NCI-H2107 (cell line): ENCODE measurements at places on chromosomes 5 and 9.

DNA sequence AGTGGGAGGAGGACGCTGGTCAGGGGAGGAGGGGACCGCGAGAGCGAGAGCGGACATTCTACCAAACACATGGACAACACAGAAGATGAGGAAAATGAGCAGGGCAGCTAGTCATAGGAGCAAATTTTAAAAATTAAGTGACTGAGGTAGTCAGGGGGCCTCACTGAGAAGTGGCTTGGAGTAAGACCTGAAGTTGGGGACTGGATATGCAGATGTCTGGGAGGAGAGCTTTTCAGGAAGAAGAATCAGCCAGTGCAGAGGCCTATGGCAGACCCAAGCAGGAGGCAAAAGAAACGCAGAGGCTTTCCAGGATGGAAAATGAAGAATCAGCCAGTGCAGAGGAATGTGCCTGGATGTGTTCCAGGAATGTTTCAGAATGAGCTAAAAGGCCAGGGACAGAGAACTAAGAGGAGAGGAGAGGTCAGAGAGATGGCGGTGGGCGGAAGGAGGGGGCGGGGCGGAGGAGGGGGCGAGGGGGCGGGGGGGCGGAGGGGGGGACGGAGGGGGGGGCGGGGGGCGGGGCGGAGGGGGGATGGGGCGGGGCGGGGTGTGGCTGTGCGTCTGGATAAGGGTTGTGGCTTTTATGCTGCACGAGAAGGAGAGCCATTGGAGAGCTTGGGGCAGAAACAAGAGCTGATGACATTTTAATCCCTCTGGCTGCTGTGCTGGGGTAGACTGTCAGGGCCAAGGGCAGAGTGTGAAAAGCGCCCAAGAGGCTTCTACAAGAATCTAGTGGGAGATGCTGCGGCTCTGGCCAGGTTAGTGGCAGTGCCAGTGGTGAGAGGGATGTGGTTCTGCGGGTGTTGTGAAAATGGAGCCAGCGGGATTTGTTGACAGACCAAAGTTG, 129.6 kb downstream of the KCNIP1 start:
- DNase-seq, result no peak

GRCh38 chr9:81693671-81694378, 4.5 kb upstream of the TLE1 start:
- no peak for DNase-seq

DNA sequence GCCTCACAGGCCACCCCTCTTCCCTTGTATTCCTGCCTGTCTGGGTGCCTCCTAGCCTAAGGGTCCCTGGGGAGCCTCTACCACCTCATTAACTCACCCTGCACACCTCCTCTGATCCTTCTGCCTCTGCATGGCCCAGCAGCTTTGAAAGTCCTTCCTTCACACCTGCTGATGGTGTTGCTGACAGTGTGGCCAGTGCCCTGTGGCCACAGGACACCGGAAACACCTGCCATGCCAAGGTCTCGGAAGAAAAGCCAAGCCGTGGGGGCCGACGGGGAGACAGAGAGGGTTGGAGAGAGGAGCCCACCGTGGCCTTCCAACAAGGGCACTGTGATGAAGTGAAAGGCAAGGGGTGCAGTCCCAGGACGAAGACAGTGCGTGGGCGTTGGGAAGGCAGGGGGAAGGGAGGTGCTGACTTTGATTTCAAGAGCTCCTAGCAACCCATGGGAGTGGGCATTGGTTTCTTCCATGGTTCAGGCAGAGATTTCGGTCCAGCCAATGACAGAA, 4.1 kb downstream of the BTNL9 start:
- DNase-seq, result no peak

- DNase-seq, result no peak
Measured at GRCh38 chr5:83285661-83286398, 185.7 kb upstream of the VCAN start.

DNA sequence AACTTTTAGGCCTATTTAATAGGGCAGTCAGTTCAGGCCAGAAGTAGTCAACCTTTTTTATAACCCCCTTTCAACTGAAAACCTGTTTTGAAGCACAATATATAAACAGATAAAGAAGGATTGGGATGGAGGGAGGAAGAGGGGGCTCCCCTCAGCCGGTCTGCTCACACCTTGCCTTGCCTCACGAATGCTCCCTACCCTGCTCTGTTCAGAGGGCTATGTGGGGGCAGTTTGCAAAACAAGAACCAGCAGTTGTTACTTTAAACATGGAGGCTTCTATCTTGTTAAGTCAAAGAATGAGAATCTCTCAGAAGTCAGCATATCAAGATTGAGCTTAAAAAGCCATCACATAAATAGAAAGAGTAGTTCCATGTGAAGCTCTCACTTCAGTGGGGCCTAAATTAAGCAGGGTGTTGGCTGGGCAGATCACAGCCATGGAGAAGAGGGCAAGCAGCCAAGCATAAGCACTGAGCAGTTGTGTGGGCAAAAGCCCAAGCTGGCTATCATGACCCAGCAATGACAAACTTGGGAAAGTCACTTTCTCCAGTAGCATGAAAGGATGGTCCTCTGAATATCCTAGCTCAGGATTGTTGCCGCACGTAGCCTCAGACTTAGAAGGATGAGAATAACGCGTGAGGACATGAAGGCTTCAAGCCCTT, 70.6 kb downstream of the ALDH1A1 start:
- DNase-seq, result no peak

- no peak for DNase-seq
Measured at GRCh38 chr5:88276378-88276777, 7.7 kb upstream of the TMEM161B start.

GRCh38 chr9:128928624-128929023, 7.8 kb downstream of the PHYHD1 start:
- DNase-seq, result no peak

DNA sequence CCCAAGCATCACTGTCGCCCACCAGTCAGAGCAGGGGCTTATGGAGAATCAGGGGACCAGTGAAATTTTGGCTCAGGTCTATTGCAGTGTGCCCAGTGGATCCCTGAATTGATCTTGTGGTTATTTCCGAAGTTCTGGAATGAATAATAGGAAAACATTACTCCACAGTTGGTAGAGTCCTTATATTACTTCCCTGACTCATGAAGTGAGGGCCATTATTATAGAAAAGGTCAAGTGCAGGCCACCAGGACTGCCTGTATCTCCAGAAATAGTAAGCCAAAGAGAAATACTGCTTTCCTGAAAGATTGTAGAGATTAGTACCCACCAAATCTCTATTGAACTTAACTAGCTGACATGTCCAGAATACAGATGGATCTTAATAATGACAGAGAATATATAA, 335.0 kb downstream of the NPR3 start:
- no peak for DNase-seq

- no peak for DNase-seq
Measured at GRCh38 chr9:32426278-32426939, 42.0 kb downstream of the ACO1 start.

DNA sequence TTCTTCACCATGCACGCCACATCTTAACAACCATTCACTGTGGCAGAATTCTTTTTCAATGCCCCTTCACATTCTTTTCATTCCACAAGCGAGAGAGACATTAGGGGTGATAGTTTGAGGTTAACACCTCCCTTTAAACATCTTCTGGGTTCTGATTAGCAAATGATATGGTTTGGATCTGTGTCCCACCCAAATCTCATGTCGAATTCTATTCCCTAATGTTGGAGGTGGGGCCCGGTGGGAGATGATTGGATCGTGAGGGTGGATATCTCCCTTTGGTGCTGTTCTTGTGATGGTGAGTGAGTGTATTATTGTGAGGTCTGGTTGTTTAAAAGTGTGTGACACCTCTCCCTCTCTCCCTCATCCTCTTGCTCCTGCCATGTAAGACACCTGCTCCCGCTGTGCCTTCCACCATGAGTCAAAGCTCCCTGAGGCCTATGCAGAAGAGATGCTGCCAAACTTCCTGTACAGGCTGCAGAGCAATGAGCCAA, 46.1 kb upstream of the RAI14 start:
- no peak for DNase-seq

DNA sequence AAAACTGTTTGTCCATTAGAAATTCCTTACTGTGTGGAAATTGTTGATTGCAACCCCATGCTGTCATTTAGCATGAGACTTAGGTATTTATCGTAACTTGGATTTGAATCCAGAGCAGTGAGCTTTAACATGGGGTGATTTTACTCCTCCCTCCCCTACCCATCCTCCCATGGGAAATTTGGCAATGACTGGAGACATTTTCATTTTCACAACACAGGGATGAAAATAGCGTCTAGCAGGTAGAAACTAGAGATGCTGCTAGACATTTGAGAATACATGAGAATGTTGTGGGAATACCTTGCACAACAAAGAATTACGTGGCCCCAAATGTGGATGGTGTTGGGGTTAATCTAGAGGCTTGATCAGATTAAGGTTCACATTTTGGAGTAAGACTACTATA, 191.3 kb upstream of the MPDZ start:
- DNase-seq, result no peak

- DNase-seq, result no peak
Measured at GRCh38 chr5:176897263-176897662, 1.9 kb downstream of the HK3 start.

- no peak for DNase-seq
Measured at GRCh38 chr5:76408104-76408654, 5.1 kb downstream of the IQGAP2 start.

DNA sequence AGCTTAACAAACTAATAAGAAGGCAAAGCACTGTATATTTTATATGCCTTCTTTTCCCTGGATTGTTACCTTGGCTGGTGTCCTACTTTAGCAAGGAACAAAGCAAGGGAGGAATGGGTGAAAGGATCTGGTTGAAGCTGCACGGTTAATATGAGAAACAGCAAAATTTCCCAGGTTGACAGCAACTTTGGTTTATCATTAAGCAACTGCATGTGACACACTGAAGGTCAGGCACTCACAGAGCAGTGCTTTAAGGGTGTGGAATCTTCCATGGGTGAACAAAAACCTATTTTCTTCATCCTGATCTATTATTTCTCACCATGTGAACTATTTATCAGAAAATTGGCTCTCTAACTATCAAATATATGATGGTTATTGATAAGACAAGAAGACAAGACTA, 109.0 kb upstream of the ATP10B start:
- DNase-seq, result no peak

DNA sequence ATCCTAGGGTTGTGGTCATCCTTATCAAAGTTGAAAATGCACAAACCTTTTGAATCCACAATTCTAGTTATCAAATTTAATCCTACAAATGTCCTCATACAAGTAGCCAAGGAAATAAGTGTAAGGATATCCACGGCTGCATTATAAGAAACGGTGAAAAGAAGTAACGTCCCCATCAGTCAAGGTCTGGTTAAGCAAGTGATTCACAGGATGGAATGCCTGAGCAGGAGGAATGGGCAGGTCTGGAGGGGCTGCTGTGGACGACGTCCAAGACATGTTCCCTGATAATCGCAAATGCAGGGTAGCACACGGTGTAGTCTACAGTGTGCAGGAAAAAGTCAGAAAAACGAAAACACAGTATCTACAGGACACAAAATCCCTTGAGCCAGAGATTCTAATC, 118.6 kb downstream of the ADAMTS2 start:
- no peak for DNase-seq

GRCh38 chr5:67639313-67639712, 442.7 kb upstream of the CD180 start:
- no peak for DNase-seq

DNA sequence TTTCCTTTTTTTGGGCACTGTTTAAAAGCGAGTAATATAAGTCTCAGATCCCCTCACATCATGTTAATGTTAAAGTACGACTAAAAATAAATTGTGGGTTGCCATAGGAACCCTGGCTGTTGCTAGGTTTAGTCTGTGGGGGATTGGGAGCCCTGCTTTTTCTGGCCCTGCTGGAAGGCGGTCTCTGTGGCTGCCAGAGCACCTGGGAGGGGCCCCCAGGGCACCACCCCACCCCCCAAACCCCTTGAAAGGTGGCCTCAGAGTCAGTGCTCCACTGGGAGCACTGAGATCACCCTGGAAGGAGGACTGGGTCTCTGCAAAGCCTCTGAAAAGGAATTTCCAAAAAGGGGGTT, 66.2 kb upstream of the NEURL1B start:
- no peak for DNase-seq

- DNase-seq, result no peak
Measured at GRCh38 chr5:109319351-109319750, 90.4 kb downstream of the PJA2 start.

GRCh38 chr5:132008961-132009680, 2.3 kb downstream of the ACSL6 start:
- DNase-seq, result no peak

- DNase-seq, result no peak
Measured at GRCh38 chr5:103569313-103570060, 6.9 kb upstream of the NUDT12 start.

DNA sequence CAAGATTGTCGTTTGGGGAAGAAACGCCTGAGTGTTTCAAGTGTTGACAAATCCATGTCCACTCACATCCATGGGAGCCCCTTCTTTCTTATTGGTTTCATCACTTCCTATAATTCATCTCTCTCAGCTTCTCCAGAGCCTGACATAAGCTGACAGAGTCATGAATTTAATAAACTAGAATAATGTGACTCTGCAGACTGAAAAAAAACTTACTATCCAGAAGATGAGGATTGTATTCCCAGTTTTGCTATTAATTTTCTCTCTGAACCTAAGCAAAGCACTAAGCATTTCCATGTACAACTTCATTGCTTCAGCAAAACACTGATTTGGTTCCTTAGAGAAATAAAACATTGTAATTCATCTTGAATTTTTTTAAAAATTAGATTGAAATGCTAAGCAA, 691.8 kb downstream of the MTRR start:
- no peak for DNase-seq

- DNase-seq, result no peak
Measured at GRCh38 chr5:169521366-169521983, 62.1 kb upstream of the SPDL1 start.

- no peak for DNase-seq
Measured at GRCh38 chr5:159531554-159532105, 201.3 kb upstream of the IL12B start.

GRCh38 chr9:108045851-108046250, 556.3 kb upstream of the KLF4 start:
- no peak for DNase-seq

DNA sequence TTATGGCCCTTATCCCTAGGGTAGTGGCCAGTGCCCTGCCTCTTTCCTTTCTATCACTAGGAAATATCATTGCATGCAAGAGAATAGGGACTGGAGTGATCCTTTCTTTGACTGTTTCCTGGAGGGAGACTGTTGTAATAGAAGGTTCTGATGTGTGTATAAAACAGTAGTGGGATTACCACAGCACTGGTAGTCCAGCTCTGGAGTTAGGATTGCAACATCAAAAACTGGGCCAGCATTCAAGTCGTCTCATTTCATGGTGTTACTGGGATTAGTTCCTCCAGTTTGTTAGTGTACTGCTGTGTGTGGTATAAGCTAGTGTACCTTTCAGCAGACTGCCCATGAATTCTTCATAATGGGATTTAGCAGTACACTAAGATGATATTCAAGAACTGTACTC, 45.8 kb downstream of the KIAA1958 start:
- no peak for DNase-seq

DNA sequence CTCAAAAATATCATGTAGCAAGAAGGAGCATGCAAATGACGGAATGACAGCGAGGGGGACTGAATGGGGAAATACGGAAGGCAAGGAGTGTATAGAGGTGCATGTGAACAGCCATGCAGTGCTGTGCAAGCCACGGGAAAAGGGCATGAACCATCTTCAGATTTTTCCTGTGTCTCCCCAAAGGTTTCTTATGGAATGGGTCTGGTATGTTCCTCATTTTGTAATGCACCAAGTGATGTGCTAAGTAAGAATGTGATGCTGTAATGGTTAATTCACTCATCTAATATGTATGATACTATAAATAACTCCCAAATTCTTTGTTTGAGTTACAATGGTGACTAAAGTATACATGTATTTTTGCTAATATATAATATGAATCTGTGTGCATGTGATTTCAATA, 99.0 kb upstream of the DAB2 start:
- no peak for DNase-seq
